Osteocyte (in vitro differentiated cells): ENCODE measurements at places on chromosomes 13 and 19. TPM values are rescaled to one million over a fixed set of nuclear protein-coding genes. Genes with fewer than 3 reads are reported as not detected.
A peak's percentile ranks its signal among the peaks of the same experiment; 100 is the strongest.

- no peak for DNase-seq
Observed at GRCh38 chr13:50955798-50956197, 46.2 kb downstream of the RNASEH2B start.

GRCh38 chr19:44660081-44660480 lies 11.2 kb upstream of the CEACAM19 start:
- DNase-seq, result no peak

DNA sequence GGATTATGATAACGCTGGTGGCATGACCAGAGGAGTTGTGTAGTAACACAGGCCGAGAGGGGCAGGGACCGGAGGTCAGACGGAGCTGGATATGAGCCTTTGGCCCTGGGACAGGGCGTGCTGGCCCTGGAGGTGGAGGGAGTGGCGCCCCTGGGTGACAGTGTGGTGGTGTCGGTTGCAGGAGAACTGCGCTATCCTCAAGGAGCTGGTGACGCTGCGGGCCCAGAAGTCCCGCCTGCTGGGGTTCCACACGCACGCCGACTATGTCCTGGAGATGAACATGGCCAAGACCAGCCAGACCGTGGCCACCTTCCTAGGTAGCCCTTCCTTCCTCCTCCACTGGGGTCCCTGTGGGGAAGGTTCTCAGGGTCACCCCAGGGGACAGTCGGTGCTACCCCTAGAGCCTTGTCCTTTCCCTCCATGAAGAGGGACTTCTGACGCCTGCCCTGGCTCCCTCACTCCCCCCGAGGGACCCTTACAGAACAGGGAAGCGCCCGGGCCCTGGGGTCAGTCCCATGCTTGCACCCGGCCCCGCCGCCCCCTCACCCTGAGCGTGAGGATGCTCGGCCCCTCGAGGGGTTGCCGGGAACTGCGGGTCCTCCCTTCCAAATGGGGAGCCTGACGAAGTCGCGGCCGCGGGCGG lies 12.8 kb upstream of the ZNF554 start:
- DNase-seq, result peak; percentile 83

GRCh38 chr19:33815380-33816340 lies 19.0 kb downstream of the KCTD15 start:
- no peak for DNase-seq

GRCh38 chr13:105165449-105166125 lies 1369.9 kb downstream of the EFNB2 start:
- no peak for DNase-seq

DNA sequence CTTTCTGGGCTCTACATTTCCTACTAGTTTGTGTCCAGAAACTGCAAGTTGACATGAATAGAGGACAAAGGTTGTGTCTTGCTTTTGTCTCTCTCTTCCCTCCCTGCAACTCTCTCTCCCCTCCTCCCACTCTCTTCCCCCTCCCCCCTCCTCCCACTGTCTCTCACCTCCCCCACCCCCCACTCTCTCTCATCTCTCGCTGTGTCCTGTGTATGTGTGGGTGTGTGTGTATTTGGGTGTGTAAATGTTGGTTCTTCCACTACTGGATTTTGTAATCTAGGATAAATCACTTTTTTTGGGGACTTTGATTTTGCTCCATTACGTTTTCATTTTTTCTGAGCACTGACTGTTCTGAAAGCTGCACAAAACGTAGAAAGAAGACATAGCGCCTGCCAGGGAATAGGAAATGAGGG lies 48.4 kb downstream of the AKAP11 start:
- no peak for DNase-seq

- no peak for DNase-seq
Observed at GRCh38 chr13:47598340-47598911, 402.6 kb downstream of the SUCLA2 start.

DNA sequence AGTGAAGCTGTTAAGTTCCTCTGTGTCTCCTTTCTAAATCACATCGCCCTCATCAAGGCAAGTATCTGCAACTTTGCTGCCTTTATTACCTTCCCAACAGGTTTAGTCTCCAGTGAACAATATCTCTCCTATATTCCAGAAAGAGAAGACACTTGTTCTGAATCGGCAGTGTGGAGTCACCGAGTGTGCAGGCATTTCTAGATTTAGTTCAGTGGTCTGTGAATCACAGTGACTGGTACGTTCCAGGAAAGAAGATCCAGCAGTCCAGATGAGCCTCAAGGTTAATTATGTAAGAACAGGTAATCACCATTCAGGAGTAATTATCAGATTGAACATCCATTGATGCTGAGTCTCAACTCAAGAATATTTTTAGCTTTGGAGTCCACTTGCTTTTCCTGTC lies 497.0 kb downstream of the FOXO1 start:
- no peak for DNase-seq

- DNase-seq, result no peak
Observed at GRCh38 chr19:10544242-10544752, 593 bp downstream of the ATG4D start.

DNA sequence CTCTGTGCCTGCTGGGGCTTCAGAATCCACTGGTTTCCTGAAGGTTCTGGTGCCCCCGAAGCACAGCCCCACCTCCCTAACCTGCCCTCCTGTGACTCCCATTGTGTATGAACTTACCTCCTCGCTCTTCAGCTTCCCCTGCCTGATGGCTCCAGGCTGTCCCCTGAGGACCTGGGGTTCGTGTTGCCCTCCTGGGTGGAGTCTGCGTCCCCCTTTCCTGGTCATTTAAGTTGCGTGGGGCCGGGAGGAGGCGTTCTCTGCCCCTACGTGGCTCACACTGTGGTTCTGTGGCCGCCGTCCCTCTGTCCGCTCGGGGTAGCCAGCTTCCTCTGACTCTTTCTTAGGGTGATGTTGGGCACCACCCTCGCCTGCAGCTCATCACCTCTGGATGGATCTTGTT lies 13.9 kb downstream of the TFDP1 start:
- DNase-seq, result no peak

Gene NKG7
- total RNA-seq, result not detected in 2 replicates

Gene CCDC169
- total RNA-seq, result 0.43 and 0.60 TPM in 2 replicates

Gene SIGLEC12
- not detected in 2 replicates for total RNA-seq
